ENCODE measurements at places on chromosomes 7 and 10.
A peak's percentile ranks its signal among the peaks of the same experiment; 100 is the strongest.

DNA sequence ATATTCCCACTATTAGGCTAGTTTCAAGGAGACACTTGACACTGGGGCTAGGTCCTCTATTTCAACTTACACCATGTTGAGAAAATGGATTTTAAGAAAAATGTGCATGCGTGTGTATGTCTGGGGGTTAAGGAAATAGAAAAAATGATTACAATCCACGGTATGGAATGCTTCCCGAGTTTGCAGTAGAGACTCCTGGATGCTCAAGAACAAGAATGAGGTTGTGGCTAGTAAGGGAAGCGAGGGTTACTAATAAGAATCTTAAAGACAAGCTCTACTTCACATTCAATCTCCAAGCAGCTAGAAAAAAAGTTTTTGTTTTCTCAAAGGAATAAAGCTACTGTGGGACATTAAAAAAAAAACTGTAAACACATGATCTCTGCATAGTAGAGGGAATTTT is 54.7 kb downstream of the ANK3 start:
- DNase-seq = no peak

- no peak for DNase-seq
These were observed 64.7 kb upstream of the ETV1 start for GRCh38 chr7:14054125-14054524.

GRCh38 chr7:5559576-5560240 is 136.1 kb upstream of the TNRC18 start:
- no peak for DNase-seq

- peak; percentile 74 for DNase-seq
These were observed 49.0 kb upstream of the NRBF2 start for GRCh38 chr10:63083904-63084689.

DNA sequence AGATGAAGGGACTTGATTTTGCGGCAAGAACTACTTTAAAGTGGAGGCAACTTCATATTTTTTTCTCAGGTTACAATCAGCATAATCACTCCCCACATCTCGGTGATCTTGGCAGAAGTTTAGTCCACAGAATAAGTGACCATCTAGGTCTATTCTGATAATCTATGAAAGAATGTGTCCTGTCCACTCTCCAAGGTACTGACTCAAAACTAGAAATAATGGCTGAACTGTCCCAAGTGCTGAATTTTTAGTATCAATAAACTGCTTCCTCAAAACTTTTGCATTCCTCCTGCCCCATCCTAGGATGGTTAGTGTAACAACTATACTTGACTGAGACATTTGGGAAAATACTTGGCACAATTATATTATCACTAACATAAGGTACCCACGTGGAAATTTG is 10.9 kb upstream of the CHRM2 start:
- DNase-seq = no peak

DNA sequence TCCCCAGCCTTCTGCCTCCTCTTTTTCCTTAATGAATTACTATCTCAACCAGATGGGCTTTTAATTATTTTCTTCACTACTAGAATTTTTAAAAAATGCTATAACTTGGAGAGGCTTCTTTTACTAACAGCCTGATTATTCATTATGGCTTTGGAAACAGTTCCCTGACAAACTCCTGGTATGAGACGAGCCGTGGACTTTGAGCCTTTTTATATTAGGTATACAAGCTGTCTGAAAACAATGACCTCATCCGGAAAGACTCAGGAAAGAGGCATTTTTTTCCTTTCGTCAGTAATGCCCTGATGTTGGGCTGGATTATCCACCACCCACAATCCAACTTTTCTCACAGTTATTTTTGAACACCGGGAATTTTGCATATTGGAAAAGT is 26.7 kb upstream of the ABLIM1 start:
- no peak for DNase-seq

DNA sequence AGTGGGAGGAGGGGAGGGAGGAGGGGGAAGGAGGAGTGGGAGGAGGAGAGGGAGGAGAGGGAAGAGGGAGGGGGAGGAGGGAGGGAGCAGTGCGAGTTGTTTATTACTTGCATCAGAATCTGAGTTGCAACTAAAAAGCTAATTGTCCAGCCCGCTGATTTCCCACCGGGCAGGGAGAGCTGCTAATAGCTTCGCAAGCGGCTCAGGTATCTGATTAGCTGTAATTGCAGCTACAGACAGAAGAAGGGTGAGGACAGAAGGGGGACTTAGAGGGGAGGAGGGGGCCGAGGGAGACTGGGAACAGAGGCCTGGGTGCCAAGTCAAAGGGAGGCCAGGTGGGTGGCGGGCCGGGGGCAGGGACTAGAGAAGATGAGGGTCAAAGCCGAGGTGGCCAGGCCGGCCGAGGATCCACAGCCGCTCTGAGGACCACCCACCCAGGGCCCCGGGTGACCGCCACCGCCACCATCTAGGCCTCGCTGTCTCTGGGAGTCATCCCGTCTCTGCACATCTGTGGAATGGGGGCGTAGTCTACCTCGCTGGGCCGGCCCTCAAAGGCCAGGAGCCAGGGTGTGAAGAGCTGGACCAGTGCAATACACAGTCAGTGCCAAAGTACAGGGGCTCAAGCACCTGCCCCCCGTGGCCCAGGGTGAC is 54.2 kb downstream of the MICALL2 start:
- DNase-seq = no peak

DNA sequence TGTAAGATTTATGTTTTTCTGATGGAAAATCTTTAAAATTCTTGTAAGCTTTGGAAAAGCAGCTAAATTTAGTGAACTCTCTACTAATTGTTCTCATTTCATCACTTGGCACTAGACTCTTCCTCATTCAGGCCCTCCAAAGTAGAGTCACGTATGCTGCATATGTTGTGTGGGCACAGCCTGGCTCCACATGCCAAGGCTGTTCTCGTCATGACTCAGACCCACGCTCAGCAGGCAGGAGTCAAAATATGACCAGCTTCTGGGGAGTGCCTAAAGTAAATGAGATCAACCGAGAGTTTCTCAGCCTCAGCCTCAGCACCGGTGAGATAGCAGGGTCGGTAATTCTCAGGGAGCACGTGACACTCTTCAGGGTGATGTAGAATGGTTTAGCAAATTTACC is 1672.9 kb downstream of the REEP3 start:
- no peak for DNase-seq

DNA sequence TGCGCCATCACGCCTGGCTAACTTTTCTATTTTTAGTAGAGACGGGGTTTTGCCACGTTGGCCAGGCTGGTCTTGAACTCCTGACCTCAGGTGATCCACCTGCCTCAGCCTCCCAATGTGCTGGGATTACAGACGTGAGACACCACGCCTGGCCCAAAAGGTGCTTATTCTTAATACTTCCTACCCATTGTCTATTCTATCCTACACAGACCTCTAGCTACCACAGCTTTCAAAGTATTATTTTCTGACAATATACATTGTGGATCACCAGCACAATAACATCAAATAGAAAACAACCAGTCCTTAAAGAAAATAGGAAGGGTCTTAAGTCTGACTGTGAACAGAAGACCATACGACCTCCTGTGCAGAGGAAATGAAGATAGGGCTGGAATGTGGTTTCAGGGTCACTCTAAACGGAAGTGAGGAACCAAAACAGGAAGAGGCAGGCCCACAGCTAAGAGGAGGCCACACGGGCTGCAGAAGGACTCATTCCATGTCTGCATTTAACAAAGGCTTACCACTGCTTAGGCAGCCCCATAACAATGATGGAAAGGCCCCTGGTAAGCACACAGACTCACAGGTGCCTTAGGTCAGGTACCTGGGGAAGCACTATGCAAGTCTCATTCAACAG is 115.2 kb downstream of the ZFAND4 start:
- DNase-seq = no peak

- no peak for DNase-seq
These were observed 90.7 kb downstream of the DGKI start for GRCh38 chr7:137755846-137756651.

DNA sequence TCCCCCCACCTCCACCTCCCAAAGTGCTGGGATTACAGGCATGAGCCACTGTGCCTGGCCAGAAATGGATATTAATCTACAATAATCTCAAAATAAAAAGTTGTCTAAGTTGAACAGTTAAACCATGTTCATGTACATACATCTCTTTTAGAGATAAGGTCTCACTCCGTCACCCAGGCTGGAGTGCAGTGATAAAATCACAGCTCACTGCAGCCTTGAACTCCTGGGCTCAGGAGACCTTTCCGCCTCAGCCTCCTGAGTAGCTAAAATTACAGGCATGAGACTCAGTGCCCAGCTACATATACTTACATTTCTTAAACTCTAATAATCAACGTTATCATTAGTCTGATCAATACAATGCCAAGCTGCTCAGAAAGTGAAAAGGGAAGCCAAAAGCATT is 36.2 kb downstream of the VSTM4 start:
- no peak for DNase-seq

- no peak for DNase-seq
These were observed 180.5 kb downstream of the SUGCT start for GRCh38 chr7:40315277-40315676.

DNA sequence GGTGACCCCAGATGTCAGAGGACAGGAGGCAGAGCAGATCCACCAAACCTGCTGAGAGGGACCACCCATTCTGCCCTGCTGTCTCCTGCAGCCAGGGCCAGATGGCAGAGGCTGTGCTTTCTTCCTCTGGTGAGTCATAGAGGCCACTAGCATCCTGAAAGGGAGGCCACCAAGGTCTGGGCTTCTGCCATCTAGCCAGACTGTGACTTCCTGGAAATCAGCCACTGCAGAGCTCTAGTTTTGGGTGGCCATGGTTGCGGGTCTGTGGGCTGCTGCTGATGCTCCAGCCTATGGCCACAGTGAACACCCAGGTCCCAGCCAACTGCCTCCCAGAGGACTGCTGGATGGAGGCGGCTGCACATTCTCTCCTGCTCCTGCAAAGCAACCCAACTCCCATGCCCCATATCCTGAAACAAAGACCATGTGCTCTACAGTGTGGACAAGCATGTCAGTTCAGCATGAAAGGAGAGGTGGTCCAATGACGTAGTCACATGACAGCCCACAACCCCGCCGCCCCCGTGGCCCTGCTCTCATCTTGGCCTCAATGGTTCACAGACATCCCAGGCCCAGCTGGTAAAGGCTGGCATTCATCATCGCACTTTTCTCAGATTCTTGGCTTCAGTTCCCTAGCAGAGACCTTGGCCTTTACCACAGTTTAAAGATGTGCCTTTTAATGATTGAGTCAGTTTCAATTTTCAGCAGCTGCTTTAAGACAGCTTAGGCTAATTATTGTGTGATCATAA is 73.9 kb upstream of the CXCL12 start:
- no peak for DNase-seq

DNA sequence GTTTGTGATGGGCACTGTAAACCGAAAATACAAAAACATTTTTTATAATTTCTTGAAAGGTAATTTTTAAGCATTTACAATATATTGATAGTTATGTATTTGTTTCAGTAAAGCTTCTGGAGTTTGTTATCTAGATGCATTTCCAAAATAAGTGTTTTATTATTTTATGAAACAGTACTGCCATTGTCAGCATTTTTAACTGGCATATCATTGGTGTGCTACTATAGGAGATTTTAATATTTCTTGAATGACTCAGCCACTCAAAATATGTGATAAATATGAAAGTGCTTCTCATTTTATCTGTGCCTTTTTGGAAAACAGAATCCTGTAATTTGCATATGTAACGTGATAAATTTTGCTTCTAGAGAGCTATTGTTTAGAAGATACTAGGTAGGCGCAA is 97.9 kb downstream of the ANKIB1 start:
- no peak for DNase-seq

GRCh38 chr7:96089511-96089910 is 232.4 kb downstream of the SLC25A13 start:
- no peak for DNase-seq

DNA sequence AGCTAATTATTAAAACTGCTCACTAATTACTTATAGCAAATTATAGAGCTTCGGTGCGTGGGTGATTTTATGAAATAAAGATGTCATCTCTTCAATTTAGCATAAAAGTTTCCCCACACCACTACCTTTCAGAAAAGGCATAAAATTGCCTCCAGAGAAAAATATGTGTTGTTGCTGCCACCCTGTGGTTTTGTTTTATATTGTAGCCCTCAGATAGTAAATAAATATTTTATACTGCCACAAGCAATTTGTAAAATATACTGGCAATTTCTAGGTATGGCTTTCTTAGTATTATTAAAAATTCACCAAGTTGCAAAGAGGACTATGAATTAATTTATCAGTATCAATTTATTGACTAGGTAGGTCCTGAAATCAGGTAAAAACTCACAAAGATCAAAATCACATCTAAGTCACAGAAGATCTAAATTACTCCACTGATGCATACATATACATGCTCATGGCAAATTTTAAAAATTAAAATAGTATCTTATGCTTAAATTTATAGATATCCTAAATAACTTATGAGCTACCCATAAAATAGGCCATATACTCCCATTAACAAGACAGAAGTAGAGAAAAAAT is 26.5 kb downstream of the ASNS start:
- no peak for DNase-seq

GRCh38 chr7:78529392-78529791 is 730.8 kb downstream of the PHTF2 start:
- no peak for DNase-seq

- DNase-seq = no peak
These were observed 170.0 kb downstream of the ARL5B start for GRCh38 chr10:18829259-18829658.

- no peak for DNase-seq
These were observed 46.2 kb upstream of the ZNF107 start for GRCh38 chr7:64619705-64620104.

- DNase-seq = no peak
These were observed 16.7 kb upstream of the PAPSS2 start for GRCh38 chr10:87642988-87643387.

DNA sequence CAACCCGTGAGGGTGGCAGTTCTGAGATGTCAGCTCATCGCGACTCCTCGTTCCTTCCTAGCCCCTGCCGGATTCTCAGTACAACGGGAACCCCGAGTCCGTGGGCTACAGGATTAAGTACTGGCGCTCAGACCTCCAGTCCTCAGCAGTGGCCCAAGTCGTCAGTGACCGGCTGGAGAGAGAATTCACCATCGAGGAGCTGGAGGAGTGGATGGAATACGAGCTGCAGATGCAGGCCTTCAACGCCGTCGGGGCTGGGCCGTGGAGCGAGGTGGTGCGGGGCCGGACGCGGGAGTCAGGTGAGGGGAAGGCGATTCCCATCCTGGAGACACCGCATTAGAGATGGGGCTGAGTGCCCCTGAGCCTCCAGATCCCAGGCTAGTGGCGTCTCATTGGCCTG is 568.1 kb upstream of the FOXK1 start:
- DNase-seq = no peak

DNA sequence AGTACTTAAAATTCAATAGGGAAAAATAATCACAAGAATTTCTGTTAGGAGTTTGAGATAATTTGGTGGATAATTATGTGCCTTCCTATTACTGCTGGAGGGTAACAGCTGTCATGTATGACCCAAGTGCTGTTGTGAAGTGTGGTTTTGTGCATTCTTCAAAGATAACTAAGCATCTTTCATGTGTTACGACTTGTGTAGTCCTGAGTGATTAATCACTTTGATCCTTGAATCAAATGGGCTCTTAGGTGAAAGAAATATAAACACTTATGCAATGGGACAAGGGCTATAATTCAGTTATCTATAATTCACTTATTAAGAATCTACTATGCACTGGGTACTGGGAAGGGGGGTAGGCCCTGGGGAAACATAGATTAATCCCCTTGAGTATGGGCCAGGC is 89.0 kb downstream of the CH25H start:
- DNase-seq = no peak

Data from CD4-positive, alpha-beta T cell (primary cell).